Activated T-cell treated with anti-CD3 and anti-CD28 coated beads, Interleukin-2, amount 50 U/mL, for 4 hours (primary cell): ENCODE measurements at places on chromosomes 1 and 21.

DNA sequence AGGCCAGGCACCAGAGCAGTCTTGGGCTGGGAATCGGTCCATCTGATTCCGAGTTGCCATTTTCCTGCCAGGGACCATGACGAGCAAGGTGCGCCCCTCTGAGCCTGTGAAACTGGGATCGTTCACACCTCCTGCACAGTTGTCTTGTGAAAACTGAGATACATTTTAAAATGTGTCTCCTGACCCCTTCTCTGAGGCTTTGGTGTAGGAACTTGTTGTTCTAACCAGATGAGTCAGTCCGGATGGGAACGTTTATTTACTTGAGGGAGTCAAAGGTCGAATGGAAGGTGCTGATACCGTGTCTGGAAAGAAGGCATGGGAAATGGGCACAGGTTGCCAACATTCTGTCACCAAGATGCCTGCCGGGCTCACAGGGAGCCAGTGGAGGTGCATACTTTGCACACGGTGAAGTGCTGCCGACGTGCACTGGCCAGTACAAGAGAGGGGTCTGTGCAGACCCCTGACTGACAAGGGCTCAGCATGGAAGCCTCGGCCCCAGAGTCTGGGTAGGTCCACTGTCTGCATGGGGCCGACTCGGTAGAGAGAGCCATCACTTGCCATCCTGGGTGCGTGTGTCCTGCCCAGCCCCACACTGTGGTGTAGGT lies 7.4 kb upstream of the KCNN3 start:
- no peak for DNase-seq

GRCh38 chr1:56036479-56036878 lies 542.9 kb downstream of the PLPP3 start:
- no peak for DNase-seq

GRCh38 chr1:12649971-12650421 lies 6.1 kb downstream of the AADACL4 start:
- no peak for DNase-seq

DNA sequence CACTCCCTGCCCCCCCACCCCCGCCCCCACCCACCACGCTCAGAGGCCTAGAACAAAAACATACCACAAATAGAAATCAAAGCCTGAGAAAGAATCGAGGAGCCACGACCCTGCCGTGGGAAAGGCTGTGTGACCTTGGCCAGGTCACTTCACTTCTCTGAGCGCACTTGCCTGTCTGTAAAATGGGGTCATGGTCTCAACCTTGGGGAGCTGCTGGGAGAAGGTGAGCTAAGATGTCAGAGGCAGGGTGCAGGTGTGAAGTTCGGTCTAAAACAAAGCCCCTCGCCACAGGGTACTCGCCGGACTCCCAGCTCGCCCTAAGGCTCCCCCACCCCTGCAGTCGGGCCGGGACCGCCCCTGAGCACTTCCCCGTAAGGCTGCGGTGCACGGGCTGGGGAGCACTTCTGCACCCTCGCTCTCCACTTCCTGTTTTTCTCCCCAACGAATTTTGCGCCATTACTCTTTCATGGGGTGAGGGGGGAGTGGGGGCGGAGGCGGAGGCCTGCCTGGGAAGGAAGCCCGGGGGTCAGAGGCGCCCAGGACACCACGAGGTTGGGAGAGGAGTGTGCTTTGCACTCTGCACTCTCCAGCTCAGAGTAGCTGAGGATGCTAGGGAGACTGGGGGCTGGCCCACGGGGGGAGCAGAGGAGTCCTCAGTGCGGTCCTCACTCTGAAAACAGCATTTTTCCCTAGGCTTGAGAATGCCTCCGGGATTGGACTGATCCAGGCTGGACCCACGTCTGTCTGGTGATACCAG lies 21.9 kb upstream of the PIK3CD start:
- peak; percentile 53 for DNase-seq

- no peak for DNase-seq
Measured at GRCh38 chr1:208929575-208929974, 653.9 kb upstream of the CAMK1G start.

DNA sequence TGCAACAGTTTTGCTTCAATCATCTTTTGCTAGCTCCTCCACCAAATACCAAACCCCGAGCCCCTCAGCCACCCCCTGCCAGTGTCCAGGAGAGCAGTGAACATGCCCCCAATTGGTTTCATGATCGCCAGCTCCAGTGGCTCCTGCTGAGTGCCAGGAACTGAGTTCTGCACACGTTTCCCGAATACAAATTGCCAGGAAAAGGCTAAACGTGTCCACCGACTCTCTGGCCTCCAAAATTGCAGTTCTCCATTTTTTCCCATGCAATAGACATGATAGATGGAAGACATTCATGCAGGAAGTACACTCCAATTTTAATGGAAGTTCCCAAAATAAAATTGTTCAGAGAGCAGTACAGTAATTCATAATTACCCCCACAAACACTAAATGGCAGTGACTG lies 101.3 kb downstream of the SPSB1 start:
- DNase-seq = no peak

DNA sequence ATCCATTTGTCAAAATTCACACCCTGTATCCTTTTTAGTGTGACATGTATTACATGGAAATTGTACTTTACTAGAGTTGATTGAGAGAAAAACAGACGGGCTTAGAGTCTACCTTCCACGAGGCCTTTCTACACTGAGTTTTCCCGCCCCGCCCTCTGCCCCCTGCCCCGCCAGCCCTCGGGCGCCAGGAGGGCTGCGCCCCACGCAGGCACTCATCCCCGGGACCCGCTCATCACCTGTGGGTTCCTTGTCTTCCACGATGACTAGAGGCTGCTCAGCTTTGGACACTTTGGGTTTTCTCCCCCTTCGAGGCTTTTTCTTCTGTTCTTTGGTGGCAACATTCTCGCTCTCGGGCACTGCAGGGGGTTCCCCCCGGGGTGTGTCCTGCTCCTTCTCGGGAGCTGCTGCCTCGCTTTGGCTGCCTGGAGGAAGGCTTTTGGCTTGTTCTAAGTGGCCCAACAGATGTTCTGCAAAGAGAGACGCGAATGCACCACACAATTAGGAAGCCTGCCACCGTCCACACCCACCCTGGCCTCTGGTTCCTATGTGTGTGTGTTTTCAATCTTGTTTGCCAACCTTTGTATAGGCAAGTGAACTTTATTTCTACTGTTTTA lies 39.6 kb downstream of the PRDM15 start:
- no peak for DNase-seq

- DNase-seq = no peak
Measured at GRCh38 chr1:223350361-223350908, 13.5 kb downstream of the SUSD4 start.

GRCh38 chr1:70528590-70529333 lies 117.7 kb downstream of the CTH start:
- DNase-seq = no peak

- no peak for DNase-seq
Measured at GRCh38 chr1:33057095-33057494, 20.4 kb upstream of the AK2 start.

DNA sequence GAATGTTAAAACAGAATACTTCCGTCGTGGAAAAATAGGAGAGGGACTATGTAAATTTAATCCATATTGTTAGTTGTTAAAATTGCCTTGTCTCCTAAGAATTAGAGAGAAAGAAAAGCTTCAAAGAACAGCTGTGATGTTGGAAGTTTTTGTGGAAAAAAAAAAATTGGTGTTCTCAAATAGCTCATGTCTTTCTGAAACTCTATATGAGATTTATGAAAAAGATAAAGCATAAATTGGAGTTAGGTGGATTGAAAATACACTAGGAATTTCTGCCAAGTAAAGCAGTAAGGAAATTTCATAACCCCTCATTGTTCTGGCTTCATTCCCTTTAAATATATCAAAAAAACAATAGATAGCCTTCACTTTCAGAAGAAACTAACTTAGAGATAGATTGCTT lies 274.0 kb upstream of the ADAMTS5 start:
- DNase-seq = no peak

- DNase-seq = no peak
Measured at GRCh38 chr1:86645851-86646250, 58.5 kb upstream of the SH3GLB1 start.

DNA sequence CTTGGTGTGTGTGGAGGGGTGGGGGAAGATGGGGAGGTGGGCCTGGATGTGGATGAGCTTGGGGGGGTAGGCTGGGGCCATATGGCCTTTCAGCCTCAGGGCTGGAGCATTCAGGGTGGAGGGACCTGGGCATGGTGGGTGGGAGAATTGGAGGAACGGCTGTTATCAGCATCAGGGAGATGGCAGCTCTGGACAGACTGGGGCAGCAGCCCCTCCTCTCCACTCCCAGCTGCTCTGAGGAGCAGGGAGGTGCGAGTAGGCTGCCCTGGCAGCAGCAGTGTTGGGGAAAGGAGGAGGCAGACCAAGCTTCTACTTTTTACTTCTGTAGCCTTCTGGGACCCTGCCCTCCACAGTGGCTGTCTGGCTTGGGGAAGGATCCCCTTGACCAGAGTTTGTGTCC lies 10.2 kb downstream of the PPFIA4 start:
- DNase-seq = no peak

DNA sequence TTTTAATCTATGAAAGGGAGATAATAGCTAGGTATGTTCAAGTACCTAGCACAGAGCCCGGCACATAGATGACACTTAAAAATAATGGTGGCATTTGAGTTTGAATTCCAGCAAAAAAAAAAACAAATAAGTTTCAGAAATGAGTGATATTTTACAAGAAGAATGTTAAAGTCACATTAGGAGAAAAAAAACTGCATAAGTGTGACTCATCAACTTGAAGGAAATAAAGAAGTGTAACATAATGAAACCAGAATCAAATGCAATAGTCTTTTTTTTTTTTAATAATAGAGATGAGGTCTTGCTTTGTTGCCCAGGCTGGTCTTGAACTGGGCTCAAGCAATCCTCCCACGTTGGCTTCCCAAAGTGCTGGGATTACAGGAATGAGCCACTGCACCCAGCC lies 17.1 kb downstream of the DNASE2B start:
- no peak for DNase-seq
